ENCODE measurements at places on chromosomes 3 and 15.

GRCh38 chr3:151426341-151426657 lies 34.6 kb downstream of the IGSF10 start:
- peak; percentile 10 for DNase-seq

GRCh38 chr3:21524133-21524532 lies 226.9 kb downstream of the ZNF385D start:
- DNase-seq: no peak

DNA sequence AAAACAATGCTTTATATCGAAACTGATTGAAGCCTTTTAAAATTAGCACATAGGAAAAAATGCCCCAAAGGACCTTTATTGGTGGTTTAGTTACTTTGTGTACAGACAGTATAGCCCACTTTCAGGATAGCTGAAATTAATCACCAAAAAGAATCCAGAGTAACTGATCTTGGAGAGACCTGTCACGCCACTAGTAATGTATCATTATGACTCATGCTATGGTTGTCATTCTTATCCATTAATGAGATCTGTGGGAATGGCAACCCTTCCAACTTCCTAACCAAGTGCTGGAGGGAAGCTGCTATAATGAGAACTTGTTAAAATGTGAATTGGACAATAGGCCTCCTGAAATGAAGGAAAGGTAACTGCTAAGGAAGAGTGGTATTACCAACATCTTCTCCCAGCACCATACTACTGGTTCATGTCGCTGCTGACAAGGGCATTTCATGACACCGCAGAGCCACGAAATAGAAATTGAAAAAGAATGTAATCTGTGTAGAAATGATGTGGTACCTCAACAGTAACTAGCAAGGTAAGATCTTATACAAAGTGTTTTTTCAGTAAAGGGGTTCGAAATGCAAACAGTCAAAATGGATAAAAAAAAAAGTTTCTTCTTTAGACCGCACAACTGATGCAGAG lies 7.1 kb upstream of the EMC4 start:
- DNase-seq: peak; percentile 20

- DNase-seq: no peak
Observed at GRCh38 chr3:14337828-14338227, 64.6 kb upstream of the SLC6A6 start.

DNA sequence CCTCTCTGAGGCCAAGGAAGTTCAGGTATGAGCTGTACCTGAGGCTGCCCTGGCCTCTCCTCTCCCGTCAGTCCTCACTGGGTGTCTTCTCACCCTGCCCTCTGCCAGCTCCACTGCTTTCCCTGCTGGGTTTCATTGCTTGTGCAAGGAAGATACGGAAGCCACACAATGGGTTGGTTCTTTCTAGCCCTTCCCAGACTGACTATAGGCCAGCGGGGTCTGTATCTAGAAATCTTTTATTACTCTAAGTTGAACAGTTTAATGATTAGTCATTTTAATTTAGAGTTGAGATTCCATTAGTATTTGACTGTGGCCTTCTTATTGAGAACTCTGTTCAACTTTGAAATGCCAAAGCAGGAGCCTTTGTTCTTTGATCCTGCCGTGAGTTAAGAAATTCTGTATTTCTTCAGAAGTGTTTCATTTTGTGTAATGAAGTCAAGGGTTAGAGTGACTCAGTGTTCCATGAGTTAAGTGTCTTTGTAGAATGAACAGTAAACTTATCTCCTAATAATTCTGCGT lies 16.2 kb downstream of the C3orf62 start:
- no peak for DNase-seq

- no peak for DNase-seq
Observed at GRCh38 chr3:76684946-76685345, 355.0 kb upstream of the ROBO2 start.

- DNase-seq: no peak
Observed at GRCh38 chr3:146191051-146191450, 30.1 kb upstream of the PLOD2 start.

DNA sequence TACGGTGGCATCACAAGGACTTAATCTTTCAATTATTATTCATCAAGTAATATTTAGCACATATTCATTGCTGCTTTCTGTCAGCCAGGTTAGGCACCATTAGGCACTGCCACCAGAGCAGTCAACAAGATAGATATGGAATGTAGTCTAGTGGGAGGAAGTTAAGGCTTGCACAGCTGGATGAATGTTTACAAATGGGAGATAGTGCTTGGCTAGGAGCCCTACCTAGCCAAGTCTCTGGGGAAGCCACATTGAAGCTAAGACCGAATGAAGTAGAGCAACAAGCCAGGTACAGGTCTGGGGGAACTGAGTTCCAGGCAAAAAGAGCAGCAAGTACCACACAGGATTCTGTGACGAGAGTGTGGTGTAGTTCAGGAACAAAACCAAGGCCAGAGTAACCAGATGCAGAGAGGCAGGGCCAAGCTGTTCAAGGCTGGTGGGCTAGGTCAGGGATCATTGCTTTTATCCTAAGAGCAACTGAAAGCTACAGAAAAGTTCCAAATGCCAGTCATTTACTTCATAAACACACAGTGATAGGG lies 33.4 kb upstream of the SCAANT1 start:
- peak; percentile 4 for DNase-seq

GRCh38 chr3:127393131-127393820 lies 105.4 kb upstream of the PRR20G start:
- no peak for DNase-seq

- no peak for DNase-seq
Observed at GRCh38 chr3:43183456-43183855, 77.6 kb upstream of the POMGNT2 start.

DNA sequence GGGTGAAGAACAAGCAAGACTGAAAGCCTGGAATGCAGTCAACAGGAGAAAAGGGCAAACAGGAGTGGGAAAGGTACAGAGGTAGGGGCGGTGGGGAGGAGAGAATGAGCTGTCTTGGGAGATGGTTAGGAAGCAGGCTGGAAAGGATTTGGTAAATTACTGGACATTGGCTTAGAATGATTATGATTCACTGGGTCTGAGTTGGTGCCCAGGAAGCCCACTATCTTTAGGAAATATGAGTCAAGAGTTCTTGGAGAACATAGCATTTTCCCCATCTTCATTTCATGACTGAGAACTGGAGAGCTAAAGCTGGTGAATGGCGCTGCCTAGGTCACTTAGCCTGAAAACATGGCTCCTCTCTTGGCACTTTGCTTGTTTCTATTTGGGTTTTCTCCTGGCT lies 74.7 kb upstream of the C3orf80 start:
- DNase-seq: no peak

- DNase-seq: no peak
Observed at GRCh38 chr3:144351011-144351410, 379.4 kb downstream of the DIPK2A start.

DNA sequence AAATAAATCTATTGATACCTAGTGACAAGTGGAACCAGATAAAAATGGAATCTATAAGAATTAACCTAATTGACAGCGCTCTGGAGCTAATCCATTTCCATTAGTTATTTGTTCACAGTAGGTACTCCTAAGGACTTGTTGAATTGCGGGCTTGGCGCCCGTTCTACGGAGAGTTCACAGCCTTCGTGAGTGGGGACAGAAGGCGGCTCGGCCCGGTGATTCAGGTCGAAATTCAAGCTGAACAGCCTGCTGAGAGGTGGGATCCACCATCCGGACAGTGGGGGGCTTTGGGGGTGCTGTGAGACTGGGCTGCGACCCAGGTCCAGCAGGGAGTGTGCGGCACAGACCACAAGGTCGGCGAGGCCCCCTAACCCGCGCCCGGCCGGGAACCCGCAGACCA lies 779 bp upstream of the CTNNB1 start:
- DNase-seq: peak; percentile 50

DNA sequence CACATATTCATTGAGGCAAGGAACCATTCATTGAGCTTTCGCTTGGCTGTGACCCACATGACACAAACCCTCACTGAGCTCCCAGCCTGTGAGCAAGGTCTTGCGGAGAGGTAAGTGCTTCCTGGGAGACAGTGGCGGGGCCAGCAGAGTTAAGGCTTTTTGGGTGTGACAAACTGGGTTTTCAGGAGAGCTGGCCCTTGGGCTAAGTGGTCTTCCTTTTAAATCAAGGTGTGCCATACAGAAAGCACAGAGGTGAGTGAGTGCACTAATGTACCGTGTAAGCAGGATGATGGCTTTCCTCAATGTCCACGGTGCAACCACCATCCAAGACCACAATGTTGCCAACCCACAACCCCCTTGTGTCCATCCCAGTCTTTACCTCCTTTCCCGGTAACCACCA lies 28.6 kb downstream of the POMGNT2 start:
- no peak for DNase-seq

GRCh38 chr15:56295433-56295832 lies 51.8 kb upstream of the RFX7 start:
- peak; percentile 2 for DNase-seq

- no peak for DNase-seq
Observed at GRCh38 chr15:56208185-56208584, 35.5 kb downstream of the RFX7 start.

- no peak for DNase-seq
Observed at GRCh38 chr3:28958656-28959055, 322.2 kb upstream of the RBMS3 start.

DNA sequence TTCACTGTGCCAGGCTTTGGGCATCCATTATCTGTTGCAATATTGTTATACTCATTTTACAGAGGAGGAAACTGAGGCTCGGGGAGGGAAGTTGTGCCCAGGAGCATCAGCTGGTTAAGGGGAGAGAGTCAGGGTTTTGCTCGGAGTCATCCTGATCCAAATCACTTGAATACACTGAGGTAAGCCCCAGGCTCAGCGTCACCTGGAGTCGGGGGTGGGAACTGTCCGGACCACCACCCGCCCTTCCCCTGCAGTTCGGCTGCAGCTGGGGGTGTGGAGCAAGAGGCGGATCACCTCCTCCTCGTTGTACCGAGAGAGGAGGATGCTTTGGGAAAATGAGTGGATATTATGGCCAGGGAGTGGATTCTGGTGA lies 646 bp downstream of the HRH1 start:
- DNase-seq: no peak

DNA sequence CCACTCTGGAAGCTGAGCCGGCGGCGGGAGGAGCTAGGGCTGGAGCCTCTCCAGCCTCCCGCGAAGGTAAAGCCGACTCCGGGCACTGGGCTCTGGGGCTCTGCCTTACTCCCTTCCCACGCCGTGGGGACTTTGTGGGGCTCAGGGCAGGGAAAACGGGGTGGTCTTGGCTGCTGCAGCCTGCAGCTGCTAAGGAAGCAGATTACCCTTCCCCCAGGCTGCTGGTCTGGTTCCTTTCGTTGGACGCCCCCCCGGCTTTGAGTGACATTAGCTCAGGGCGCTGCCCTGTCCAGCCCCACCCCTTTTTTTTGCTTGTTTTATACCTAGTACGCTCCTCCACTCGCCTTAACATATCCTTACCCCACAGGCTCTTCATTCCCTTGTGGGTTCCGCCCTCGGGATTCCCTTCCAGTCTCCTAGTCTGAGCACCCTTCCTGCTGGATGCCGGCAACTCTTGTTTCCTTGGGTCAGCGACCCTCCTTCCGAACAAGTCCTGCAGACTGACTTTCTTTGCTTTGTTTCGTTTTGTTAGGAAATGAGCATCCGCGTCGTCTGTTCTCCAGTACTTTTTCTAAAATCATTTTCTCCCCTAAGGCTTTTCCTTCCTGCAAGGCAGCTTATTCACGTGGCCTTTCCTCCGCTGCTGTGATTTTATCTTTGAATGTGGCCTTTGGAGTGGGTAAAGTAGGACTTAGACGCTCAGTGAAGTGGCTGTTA lies 551 bp downstream of the DNAJC13 start:
- peak; percentile 62 for DNase-seq

DNA sequence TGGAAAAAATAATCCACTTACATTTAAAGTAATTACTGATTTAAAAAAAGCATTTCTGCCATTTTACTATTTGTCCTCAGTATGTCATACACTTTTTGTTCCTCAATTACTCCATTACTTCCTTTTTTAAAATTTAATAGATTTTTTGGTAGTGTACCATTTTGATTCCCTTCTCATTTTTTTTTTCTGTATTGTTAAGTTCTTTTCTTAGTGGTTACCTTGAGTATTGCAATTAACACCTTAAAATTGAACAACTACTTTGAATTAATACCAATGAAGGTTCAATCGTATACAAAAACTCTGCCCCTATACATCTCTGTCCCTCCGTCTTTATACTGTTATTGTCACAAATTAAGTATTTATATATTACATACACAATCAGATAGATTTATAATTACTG lies 240.6 kb upstream of the LMCD1 start:
- DNase-seq: no peak
